Iris pigment epithelial cell (primary cell): ENCODE measurements at places on chromosomes 6 and 20.
A peak's percentile ranks its signal among the peaks of the same experiment; 100 is the strongest.

GRCh38 chr6:123802351-123802696, 1.3 kb upstream of the NKAIN2 start:
- no peak for DNase-seq

GRCh38 chr6:34979218-34979617, 90.2 kb downstream of the ANKS1A start:
- no peak for DNase-seq

DNA sequence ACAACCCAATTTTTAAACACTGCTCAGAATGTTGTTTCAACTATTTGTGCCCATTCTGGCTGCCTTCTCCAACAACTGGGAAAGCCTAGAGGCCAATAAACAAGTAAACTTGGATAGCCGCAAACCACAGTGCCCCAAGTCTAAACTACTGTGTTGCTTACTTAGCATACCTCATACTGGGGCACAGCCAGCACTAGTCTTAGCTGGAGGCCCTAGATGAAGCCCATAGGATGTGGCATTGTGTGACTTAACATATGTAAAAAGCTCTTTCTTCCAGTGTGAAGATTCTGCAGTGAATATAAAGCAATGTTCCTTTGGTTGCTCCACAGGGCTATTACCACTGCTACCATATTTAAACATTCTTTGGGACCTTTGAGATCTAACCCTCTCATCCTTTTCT, 564.3 kb upstream of the NRSN1 start:
- DNase-seq: no peak

DNA sequence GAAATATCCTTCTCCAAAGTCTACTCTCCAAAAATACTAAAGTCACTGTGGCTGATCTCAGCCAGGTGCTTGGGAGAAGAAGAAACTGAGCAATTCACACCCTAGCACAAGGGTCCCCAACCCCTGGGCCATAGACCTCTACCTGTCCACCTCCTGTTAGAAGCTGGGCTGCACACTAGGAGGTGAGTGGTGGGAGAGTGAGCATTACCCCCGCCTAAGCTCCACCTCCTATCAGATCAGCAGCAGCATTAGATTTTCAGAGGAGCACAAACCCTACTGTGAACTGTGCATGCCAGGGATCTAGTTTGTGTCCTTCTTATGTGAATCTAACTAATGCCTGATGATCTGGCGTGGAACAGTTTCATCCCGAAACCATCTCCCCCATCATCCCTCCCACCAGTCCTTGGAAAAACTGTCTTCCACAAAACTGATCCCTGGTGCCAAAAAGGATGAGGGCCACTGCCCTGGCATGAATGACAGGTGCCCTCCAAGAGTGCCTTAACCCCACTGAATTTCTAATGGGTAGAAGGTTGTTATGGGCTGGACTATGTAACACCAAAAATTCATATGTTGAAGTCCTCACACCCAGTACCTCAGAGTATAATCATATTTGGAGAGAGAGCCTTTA, 109.2 kb upstream of the CDYL start:
- no peak for DNase-seq

- no peak for DNase-seq
These were observed 1241.7 kb upstream of the ADGRB3 start for GRCh38 chr6:67393356-67393755.

- DNase-seq: peak; percentile 87
These were observed 187.0 kb downstream of the HDGFL1 start for GRCh38 chr6:22756365-22756764.

- no peak for DNase-seq
These were observed 34.7 kb downstream of the ZKSCAN8 start for GRCh38 chr6:28176373-28176772.

DNA sequence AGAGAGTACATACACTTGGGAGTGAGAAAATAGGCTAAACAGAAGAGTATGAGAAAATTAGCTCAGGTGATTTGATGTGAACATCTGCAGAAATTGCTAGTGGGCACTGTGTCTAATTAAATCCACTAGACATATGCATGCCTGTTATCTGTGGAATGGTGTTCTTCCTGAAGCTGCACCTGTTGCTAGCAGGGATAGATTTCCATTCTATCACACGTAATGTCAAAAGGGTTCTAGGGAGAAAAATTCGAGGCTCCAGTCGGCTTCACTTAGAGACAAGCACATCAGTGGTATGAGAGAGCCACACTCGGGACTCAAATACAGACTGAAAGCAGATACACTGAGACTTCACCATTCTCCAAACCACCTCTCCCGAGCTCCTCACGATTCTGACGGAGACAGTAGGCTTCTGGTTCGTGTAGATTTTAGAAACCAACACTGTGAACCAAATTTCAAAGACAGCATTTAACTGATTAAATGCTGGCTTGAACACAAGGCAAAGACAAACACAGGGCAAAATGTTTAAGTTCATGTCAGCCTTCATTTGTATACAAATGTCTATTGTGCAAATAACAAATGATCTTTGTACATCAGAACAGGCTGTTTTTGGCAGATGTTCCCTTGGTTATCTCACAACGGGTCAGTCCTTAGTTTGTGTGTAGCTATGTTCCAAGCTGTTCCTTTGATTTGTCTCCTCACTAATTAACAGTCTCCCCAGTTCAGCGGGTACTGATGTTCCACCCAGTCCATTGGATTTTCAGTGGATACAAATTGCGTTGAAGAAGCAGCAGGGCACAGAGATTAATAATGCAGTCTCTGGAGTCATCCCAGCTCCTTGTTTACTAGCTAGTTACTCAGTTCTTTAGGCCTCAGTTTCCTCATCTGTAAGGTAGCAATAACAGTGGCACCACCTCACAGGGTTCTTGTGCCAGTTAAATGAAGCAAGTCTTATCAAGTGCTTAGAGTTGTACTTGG, 131.0 kb upstream of the IFNGR1 start:
- no peak for DNase-seq

- no peak for DNase-seq
These were observed 37.0 kb downstream of the TMEM181 start for GRCh38 chr6:158596861-158597260.

- DNase-seq: no peak
These were observed 4.3 kb downstream of the AK9 start for GRCh38 chr6:109686566-109687265.

DNA sequence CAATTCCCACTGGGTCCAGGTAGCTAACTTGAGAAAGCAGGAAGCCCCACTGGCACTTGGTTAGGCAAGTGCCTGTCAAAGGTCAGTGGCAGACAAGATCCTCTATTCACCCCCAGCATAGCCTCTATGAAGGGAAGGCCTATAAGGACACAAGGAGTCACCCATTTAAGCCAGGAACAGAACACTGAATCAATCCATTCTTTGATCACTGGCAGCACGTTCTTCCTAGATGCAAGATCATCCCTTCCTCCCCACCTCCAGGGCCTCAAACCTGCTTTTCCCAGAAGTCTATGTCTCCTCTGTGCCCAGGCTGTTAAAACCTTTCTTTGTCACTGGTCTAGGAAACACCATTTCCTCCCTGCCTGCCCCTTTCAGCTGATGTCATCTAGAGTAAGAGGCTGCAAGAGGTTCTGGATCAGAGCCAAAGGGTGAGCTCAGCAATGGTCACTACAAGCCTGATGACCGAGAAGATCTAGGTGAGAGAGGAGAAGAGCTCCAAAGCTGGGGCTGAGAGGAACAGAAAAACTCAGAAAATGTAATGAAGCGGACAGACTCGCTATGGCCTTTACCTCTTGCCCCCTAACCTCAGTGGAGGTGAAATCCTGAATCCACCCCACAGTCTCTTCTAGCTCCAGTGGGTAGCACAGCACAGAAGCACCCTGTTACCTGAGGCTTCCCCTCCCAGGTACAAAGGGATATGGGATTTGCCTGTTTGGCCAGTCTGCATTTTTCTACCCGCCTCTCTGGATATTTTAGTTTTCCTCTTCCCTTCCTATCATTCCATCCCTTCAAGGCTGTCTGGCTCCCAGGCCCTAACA, 1.8 kb downstream of the GTPBP2 start:
- DNase-seq: peak; percentile 98

- peak; percentile 12 for DNase-seq
These were observed 11.4 kb upstream of the MDFI start for GRCh38 chr6:41626917-41627316.

- no peak for DNase-seq
These were observed 11.0 kb downstream of the BTNL2 start for GRCh38 chr6:32396028-32396427.

DNA sequence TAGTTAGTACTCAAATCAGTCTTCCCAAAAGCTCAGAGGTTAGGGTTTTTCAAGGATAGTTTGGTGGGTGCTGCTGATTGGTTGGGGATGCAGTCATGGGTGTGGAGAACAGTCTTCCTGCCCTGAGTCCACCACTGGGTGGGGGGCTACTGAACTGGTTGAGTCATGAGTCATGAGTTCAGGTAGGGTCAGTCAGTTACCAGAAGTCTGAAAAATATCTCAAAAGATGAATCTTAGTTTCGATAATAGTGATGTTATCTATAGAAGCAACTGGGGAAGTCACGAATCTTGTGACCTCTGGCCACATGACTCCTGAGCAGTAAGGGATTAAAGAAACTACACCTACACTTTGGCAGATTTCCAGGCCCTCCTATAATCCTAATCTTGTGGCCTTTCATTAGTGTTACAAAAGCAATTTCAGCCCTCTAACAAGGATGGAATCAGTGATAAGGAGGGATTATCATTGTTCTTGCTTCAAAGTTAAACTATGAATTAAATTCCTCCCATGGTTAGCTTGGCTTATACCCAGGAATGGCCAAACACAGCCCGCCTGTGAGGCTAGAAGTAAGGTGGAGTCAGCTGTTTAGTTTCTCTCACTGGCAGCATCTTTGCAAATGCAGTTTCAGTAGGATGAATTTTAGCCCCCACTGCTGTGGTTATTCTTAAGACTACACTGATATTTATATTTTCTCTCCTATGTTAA, 33.3 kb upstream of the NKAIN2 start:
- DNase-seq: peak; percentile 22

- DNase-seq: no peak
These were observed 504 bp downstream of the SNTA1 start for GRCh38 chr20:33443006-33443511.

DNA sequence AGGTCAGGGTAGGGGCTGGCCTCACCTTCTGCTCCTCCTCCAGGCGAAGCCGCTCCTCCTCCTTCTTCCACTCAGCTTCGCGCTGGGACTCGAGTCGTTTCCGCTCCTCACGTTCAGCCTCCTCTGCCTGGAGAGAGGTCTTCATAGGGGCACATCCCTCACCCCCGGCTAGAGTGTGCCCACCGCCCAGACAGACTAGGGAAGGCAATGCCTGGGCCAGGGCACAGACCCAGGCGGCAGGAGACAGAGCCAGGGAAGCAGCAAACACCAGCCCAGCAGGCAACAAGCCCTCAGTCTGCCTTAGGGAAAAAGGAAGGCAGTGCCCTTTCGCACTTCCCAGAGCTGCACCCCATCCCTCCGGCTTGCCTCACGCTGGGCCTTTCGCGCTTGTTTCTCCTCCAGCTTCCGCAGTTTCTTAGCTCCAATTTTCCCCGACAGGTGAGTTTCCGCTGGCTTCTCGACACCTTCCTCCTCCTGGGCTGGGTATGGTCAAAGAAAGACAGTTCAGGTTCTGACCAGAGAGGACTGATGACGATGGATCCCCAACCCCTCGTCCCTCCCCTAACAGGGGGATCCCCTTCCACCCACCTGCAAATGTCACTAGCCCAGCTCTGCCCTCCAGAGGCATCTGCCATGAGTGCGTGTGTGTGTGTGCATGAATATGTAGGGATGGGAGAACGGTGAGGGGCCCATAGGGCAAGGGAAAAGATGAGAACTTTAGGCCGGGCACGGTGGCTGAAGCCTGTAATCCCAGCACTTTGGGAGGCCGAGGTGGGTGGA, 4.3 kb downstream of the DDRGK1 start:
- no peak for DNase-seq

DNA sequence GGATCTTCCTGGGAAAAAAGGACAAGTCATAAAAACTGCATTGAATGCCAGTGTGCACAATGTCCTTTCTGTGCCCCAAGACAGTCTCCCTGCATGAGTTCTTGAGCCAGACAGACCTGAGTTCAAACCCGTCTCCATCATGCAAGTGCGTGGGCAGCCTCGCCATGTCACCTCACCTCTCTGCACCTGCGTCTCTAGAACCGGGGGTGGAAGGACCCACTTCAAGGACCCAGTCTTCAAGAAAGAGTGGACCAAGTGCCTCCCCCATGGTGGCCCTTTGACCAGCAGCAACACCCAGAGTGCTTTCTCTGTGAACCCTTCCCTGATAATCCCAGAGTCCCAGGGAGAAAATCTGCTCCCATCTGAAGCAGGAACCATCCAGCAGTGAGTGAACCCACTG, 23.5 kb upstream of the ANGPT4 start:
- DNase-seq: no peak

- DNase-seq: peak; percentile 81
These were observed 82.1 kb upstream of the SIRPA start for GRCh38 chr20:1813101-1813529.

- DNase-seq: no peak
These were observed 46.3 kb downstream of the GOPC start for GRCh38 chr6:117555882-117556498.
